ENCODE measurements at places on chromosomes 2 and 18. TPM values are rescaled to one million over a fixed set of nuclear protein-coding genes. Genes with fewer than 3 reads are reported as not detected.

The GAD1 gene
- not detected for total RNA-seq

The PPP1R1C gene
- 0.28 TPM for total RNA-seq

DNA sequence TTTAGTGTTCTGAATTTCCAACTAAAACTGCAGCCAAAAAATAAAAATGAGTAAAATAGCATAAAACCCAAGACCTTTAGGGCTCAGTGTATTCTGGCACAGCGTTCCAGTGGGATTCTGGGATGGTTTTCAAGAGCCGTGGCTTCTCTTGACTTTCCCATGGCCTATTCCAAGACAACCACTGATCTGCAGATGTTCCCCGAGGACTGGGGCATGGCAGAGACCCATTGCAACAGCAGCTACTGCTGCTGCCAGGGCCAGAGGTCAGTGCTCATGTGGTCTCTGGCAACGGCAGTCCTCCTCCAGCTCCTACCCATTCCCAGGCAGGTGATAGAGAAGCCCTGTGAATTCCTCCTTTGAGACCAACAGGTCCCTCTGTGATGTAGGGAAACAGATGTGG lies 26.8 kb downstream of the TNP1 start:
- H3K4me3 ChIP-seq, result no peak overlapping the region
- H3K36me3 ChIP-seq, result no peaks in the 10 kb centered on the region
- DNase-seq, result no peak
- H3K4me1 ChIP-seq, result peaks cover 2% of the 10 kb centered on the region
- H3K27ac ChIP-seq, result no peak overlapping the region

- H3K4me3 ChIP-seq, result no peak overlapping the region
- H3K4me1 ChIP-seq, result peaks cover 25% of the 10 kb centered on the region
- H3K36me3 ChIP-seq, result peaks cover 21% of the 10 kb centered on the region
- DNase-seq, result peak; percentile 100
- peak overlapping the region; percentile 91 for H3K27ac ChIP-seq
- H3K27me3 ChIP-seq, result no peaks in the 10 kb centered on the region
Observed at GRCh38 chr2:20617892-20618467, 32.9 kb downstream of the HS1BP3 start.

GRCh38 chr2:198611201-198611600 lies 806.8 kb downstream of the PLCL1 start:
- DNase-seq, result no peak
- H3K27ac ChIP-seq, result no peak overlapping the region
- no peak overlapping the region for H3K4me3 ChIP-seq
- H3K27me3 ChIP-seq, result no peaks in the 10 kb centered on the region
- H3K4me1 ChIP-seq, result no peaks in the 10 kb centered on the region
- no peaks in the 10 kb centered on the region for H3K36me3 ChIP-seq

The KCNG3 gene
- total RNA-seq, result under 0.01 TPM

DNA sequence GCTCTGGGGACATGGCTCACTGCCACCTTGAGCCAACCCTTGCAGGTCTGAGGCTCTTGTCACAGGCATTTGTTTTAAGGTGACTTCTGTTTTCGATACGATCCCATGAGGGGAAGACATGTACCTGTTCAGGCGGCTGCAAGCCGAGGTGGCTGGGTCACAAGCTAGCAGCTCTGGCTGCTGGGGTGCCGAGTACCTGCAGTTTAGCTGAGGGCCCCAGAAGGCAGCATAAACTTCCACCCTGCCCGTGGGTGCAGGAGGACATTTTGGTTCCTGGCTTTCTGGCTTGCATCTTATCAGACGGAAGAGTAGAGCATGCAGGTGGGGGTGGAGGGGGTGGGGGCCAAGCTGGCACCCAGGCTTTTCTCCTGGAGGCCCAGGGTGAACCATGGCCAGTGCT lies 28.4 kb downstream of the COA5 start:
- no peak overlapping the region for H3K27ac ChIP-seq
- no peaks in the 10 kb centered on the region for H3K4me1 ChIP-seq
- no peak for DNase-seq
- no peaks in the 10 kb centered on the region for H3K27me3 ChIP-seq
- H3K4me3 ChIP-seq, result no peak overlapping the region
- H3K36me3 ChIP-seq, result peaks cover 16% of the 10 kb centered on the region

The UGT1A10 gene
- not detected for total RNA-seq
